Activated T-helper 2 cell treated with anti-CD3 and anti-CD28 coated beads, Interferon-gamma antibody, Interleukin-2, Interleukin-4, amounts not matched to agents 10 μg/mL and 5 μg/mL and 100 μg/mL, durations not matched to agents 14 hours and 24 hours and 36 hours (primary cell): ENCODE measurements at places on chromosomes 16 and 17. TPM values are rescaled to one million over a fixed set of nuclear protein-coding genes. Genes with fewer than 3 reads are reported as not detected.
A peak's percentile ranks its signal among the peaks of the same experiment; 100 is the strongest.

DNA sequence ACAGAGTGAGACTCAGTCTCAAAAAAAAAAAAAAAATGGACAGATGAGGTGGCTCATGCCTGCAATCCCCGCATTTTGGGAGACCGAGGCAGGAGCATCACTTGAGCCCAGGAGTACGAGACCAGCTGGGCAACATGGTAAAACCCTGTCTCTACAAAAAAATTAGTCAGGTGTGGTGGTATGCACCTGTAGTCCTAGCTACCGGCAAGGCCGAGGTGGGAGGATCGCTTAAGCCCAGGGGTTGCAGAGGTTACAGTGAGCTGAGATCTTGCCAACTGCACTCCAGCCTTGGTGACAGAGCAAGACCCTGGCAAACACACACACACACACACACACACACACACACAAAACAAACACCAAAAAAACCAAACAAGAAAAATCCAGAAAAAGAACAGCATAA lies 7.7 kb upstream of the ENGASE start:
- DNase-seq, result no peak

- peak; percentile 34 for DNase-seq
These were observed 7.3 kb upstream of the KDM8 start for GRCh38 chr16:27195941-27196595.

Gene CLDN9
- total RNA-seq, result 0.11 and 0.14 TPM in 2 replicates

Gene UTP18
- 75.7 and 78.7 TPM in 2 replicates for total RNA-seq

DNA sequence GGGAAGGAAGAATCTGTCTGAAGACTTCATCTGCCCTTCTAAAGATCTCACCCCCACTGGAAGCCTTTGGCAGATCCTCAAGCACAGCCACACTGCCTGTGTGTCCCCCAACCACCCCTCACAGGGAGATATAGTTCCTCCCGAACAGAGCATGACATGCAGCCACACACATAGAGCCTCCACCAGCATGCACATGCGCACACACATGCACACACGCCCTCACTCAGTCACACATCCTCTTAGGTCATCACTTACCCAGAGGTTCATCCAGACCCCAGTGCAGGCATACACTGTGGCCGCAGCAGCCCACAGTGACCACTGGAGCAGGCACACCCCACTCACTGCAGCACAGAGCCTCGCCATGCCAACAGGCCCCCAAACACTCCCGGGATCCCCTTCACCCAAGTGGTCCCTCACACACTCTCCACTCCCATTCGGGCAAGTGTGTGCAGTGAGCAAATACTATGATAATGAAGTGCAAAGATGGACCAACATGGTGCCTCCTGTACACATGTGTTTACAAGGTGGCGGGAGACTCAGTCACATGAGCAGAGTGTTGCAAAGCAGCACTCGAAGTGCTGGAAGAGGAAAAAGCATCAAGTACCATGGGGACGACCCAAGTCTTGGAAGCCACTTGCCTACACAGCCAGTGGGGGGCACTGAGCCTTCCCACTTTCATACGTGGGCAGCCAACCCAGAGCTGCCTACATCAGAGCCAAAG lies 17.0 kb upstream of the SP6 start:
- DNase-seq, result no peak

DNA sequence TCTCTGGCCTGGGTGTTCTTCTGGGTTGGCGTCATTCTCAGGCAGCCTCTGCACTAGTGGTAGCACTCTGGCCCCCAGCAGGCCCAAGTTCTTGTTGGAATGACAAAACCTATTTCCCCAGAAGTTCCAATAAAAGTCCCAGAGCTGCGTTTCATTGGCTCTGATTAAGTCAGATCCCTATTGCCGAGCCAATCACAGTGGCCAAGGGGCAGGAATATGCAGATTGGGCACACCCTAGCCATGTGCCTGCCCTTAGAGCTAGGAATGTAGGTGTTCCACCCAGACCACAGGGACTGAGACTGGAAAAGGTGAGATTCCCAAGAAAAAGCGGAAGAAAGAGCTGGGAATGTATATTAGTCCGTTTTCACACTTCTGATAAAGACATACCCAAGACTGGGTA lies 44.9 kb upstream of the POLR3E start:
- DNase-seq, result no peak

DNA sequence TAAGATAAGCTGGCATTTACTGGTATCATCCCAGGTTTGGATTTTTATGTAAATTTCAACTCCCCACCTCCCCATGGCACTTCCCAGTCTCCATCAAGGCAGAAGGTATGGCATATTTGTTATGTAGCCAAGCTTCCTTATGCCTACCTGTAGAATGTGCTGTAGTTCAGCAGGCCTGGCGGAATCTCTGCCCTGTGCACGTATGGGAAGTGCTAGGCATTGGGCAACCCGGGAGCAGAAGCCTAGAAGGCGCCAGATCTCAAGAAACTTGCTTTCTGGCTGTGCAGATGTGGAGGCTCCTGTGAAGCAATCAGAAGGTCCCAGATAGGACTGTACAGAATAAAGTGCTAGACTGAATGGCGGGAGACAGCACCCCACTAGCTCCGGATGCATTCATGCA lies 64.7 kb downstream of the SNX20 start:
- DNase-seq, result no peak

- DNase-seq, result no peak
These were observed 4.0 kb downstream of the ACBD4 start for GRCh38 chr17:45139533-45139920.
